ENCODE measurements at places on chromosomes 1 and 21.

DNA sequence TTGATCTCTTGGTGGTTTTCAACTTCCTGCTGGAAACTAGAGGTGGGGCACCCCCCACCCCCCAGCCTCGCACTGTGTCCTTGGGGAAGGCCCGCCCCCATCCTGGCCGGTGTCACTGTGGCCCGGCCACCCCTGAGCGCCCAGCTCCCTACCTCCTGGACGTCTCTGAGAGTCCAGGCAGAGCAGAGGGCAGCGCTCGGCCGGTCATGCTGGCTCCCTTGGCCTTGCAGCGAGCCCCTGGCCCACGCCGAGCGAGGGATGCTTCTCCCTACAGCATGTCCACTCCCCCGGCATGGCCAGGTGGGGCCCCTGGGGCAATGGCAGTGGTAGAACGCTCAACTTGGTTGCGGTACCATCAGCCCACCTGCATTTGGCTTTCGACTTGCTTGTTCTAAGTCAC is 28.7 kb upstream of the TRAPPC10 start:
- DNase-seq, result no peak

- DNase-seq, result no peak
These were observed 105.4 kb downstream of the MAP3K21 start for GRCh38 chr1:233432916-233433315.

GRCh38 chr1:221076391-221076811 is 197.2 kb downstream of the HLX start:
- DNase-seq, result no peak

DNA sequence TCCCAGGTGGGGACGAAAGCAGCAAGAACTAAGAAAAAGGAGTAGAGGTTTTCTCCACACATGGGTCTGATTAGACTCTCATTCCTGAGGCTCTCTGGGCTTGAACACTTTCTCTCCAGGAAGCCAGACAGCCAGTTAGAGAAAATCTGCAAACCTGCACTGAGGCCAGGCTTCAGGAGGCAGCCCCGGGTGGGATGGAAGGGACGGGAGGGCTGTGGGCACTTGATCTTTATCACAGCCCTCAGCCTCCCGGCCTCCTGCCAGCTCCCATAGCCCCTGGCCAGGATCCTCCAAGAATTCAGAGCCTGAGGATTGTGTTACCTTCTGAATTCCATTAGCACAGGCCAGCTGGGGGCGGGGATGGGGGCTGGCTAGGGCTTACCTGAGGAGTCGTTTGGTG is 40.1 kb downstream of the SERTAD4 start:
- DNase-seq, result no peak

- DNase-seq, result peak; percentile 59
These were observed 33.8 kb upstream of the RPL11 start for GRCh38 chr1:23657659-23658275.

- no peak for DNase-seq
These were observed 227.3 kb upstream of the CSF3R start for GRCh38 chr1:36709869-36710481.

GRCh38 chr1:88399690-88400089 is 284.4 kb upstream of the PKN2 start:
- DNase-seq, result no peak

DNA sequence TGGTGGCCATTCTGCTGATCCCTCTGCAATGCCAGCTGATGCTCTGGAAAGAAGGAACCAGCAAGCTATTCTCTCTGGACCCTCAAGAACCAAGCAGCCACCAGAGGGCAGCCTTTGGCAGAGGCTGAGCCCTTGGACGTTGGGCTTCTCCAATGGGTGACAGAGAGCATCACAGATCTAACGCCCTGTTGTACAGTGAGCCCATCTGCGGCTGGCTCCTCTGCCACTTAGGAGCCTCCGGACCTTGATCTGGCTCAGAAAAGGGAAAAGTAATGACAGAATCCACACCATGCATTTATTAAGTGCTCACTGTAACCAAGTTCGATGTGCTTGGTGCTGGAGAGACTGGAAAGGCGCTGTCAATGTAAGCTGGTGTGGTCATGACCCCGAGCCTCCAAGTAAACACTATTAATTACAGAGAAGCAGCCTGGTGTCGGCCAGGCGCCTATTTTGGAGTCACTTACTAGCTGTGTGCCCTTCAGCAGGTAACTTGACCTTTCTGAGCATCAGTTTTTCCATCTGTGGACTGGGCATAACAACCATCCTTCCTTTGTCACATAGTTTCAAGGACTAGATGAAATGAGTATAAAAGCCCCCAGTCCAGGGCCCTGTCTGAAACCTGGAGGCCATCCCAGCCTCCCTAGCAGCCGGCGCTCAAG is 34.9 kb downstream of the ECE1 start:
- DNase-seq, result peak; percentile 81

GRCh38 chr1:160367934-160368923 is 1.4 kb downstream of the NHLH1 start:
- no peak for DNase-seq

- DNase-seq, result no peak
These were observed 315.7 kb upstream of the USP25 start for GRCh38 chr21:15414057-15414456.

DNA sequence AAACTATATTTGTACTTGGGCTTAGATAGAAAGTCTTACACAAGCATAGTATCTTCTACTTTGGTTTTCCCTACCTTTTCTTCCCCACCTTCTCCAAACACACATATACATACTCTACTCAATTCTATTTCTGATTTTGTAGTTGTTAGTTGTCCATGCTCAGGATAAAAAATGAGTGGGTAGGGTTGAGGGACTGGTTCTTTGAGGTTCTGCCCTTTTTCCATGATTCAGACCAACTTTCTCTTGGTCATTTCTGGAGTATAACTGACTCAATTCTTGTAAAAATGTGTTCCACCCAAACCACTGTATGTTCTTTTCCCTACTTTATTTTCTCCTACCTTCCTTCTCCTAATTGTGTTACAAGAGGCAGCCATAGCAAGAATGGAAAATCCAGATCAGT is 3.3 kb downstream of the CFAP126 start:
- DNase-seq, result no peak

DNA sequence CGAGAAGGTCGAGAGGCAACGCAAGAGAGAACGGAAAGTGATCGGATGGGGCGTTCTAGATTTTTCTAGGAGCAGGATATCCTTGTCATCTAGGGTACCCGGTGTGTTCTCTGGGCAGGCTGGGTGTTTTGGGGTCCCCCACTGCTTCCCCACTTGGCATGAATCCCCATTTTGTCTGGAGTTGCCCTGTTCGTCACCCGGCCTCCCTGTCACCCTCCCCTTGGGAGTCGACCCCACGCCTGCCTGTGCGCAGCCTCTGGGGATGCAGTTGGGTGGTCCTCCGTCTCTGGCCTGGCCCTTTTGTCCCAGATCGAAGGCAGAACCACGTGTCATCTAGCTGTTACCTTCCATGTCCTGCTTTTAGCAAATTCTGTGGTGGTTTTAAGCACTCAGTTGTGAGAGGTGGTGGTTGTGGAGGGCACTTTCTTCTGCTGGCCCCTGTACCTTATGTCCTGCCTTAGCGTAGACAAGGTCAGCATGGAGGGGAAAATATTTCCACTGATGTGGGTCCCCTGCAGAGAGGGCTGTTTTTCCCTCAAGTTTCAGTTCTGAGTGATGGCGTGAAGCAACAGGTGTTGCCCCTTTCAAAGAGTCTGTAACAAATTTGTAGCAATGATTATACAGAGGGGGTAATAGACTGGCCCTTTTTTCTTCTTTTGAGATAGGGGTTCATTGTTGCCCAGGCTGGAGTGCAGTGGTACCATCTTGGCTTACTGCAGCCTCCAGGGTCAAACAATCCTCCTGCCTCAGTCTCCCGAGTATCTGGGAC is 35.6 kb downstream of the CHAF1B start:
- DNase-seq, result no peak

DNA sequence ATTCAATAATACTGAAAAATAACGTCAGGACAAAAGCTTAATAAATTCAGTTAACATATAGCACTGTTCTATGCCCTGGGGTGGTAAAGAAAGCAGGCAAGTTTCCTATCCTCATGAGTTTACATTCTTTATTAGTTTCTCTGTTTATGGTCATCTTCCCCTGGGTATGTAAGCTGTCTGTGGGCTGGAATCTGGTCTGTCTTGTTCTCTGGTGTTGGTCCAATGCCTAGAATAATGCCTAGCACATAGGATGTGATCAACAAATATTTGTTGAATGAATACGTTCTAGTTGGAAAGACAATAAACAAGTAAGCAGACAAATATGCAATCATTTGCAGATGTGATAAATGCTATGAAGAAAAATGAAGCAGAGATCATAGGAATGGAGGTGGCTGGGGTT is 7.2 kb upstream of the IGSF3 start:
- DNase-seq, result no peak

DNA sequence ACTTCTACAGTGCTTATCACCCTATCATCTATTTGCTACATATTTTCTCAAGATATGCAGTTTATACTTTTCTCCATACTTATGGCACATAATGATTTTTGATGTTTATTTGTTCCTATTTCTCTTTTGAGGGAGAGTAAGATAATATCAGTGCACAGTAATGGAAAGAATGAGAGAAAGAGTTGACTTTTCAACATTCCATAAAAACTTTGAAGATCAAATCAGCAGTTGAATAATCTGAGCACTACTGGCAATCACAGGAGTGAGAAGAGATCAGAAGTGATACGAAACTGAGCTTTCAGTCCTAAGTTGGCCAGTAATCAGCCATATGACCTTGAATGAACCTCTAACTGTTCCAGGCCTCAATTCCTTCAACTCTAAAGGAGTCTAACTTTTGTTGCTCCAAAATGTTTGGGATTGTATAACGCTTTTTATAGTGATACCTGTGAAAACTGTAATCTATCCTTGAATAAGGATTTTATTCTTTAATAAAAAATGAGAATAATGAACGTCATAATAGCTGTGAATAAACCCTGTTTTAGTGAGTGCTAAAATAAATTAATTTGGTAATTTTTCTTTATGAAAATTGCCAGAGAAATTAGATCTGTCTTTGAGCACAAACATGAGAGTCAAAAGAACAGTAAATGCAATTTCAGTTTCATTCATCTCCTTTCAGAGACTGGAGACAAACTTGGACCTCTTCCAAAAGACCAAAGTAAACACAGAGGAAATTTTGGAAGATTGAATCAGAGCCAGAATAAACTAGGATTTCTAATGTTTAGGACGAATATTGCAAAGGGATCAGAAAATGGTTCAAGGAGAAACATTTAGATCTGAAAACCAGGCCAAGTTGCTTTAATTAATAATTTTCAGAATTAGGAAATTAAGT is 309.9 kb downstream of the ADGRL2 start:
- no peak for DNase-seq

- no peak for DNase-seq
These were observed 16.1 kb upstream of the KLHDC7A start for GRCh38 chr1:18464665-18465050.

GRCh38 chr1:50930965-50931737 is 28.9 kb downstream of the FAF1 start:
- DNase-seq, result no peak

DNA sequence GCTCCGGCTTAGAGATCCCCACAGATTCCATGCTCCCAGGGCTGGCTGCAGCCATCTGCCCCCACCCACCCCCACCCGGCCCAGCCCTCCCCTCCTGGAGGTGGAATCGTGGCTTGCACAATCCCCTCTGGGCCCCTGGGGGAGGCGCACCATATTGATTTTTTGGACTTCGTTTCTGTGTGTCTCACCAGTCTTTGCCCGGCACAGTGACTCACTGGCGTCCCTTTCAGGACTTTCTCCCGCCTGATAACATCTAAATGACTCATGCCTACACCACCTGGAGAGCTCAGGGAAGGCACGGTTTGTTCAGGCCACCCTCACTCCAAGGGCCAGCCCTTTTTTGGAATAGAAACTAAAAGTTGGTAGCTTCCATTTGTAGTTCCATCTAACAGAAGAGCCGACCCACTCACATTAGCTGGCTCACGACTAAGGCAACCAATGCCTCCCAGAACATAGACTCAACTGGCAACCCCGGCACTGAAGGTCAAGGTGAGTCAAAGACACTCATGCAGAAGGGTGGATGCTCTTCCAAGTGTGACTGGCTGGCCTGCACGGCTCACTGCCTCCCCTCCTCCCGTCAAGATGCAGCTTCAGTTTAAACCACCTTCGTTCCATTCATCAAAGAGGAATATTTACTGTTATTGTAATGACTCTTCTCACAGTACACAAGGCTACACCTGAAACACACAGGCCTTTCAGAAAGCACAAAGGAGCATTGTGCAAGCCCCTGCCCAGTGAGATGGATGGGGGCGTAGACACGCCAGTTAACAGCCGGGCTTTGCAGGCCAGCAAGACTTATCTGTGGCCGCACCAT is 18.1 kb upstream of the ETS2 start:
- peak; percentile 99 for DNase-seq

DNA sequence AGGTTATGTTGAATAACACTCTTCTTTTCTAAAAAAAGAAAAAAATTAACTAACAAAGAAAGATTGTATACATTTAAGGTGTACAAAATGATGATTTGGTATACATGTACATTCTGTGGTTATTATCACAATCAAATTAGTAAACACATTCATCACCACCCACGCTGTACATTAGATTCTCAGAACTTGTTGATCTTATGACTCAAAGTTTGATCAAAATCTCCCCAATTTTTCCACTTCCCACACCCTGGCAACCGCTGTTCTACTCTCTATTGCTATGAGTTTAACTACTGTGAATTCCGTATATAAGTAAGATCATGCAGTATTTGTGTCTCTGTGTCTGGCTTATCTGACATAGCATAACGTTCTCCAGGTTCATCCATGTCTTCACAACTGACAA is 469.5 kb upstream of the CHRM3 start:
- no peak for DNase-seq

DNA sequence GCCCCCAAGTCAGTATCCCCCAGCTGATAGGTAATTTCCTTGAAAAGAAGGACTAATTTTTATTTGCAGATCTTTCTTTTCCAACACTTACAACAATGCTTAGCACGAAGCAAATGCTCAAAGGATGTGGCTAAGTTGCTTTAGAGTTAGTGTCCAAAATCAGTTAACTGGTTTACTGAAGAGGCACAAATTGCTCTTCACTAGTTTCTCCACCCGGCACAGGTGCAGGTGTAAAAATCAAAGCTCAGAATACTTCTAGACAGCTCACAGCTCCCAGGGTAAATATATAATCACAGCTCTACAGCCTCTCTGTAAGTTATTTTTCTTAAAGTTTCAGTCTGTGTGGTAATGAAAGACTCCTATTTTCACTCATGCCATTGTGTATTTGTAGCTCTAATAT is 361.8 kb downstream of the NEGR1 start:
- no peak for DNase-seq

DNA sequence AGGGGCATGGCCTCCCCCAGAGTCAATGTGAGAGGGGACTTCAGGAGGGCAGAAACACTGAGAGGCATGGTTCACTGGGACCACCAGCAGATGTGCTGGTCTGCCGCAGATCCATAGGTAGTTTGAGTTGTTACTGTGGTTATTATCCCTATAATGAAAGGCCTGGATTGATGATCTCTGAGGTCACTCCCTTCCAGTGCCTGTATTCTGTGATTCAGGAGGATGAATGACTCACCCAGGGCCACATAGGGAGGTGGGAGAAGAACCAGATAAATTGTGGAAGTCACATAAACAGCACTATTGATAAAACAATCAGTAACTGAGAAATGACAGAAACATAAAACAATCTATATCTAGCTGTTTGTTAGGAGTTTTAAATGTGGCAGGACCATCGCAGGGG is 22.7 kb upstream of the ACTL8 start:
- no peak for DNase-seq
